ENCODE measurements at places on chromosomes 2 and 18.

- DNase-seq = peak; percentile 90
These were observed 1.1 kb downstream of the ATAD2B start for GRCh38 chr2:23925702-23926289.

- DNase-seq = no peak
These were observed 1.3 kb upstream of the AKAIN1 start for GRCh38 chr18:5198311-5198710.

GRCh38 chr2:188416367-188416766, 124.7 kb downstream of the GULP1 start:
- DNase-seq = no peak

- no peak for DNase-seq
These were observed 35.0 kb upstream of the CYP27C1 start for GRCh38 chr2:127255146-127255545.

All from activated CD4-positive, alpha-beta T cell treated with anti-CD3 and anti-CD28 coated beads, Interleukin-2, amount 10 ng/mL, durations not matched to agents 24 days and 14 days (primary cell).